ENCODE measurements at places on chromosomes 16 and 17. TPM values are rescaled to one million over a fixed set of nuclear protein-coding genes. Genes with fewer than 3 reads are reported as not detected.

- H3K36me3 ChIP-seq: peaks cover 30% of the 10 kb centered on the region
- H3K27me3 ChIP-seq: no peaks in the 10 kb centered on the region
- no peak overlapping the region for H3K27ac ChIP-seq
- no peak for DNase-seq
These were observed 113.8 kb upstream of the CHMP6 start for GRCh38 chr17:80877729-80878303.

GRCh38 chr17:29514792-29515191 lies 52.0 kb downstream of the ABHD15 start:
- H3K36me3 ChIP-seq: peaks cover 100% of the 10 kb centered on the region
- no peak for DNase-seq
- no peaks in the 10 kb centered on the region for H3K27me3 ChIP-seq
- H3K27ac ChIP-seq: no peak overlapping the region
- no peak overlapping the region for H3K4me3 ChIP-seq

ACAP1 gene
- 17.1 TPM for total RNA-seq

C17orf100 gene
- total RNA-seq: 0.59 TPM

DNA sequence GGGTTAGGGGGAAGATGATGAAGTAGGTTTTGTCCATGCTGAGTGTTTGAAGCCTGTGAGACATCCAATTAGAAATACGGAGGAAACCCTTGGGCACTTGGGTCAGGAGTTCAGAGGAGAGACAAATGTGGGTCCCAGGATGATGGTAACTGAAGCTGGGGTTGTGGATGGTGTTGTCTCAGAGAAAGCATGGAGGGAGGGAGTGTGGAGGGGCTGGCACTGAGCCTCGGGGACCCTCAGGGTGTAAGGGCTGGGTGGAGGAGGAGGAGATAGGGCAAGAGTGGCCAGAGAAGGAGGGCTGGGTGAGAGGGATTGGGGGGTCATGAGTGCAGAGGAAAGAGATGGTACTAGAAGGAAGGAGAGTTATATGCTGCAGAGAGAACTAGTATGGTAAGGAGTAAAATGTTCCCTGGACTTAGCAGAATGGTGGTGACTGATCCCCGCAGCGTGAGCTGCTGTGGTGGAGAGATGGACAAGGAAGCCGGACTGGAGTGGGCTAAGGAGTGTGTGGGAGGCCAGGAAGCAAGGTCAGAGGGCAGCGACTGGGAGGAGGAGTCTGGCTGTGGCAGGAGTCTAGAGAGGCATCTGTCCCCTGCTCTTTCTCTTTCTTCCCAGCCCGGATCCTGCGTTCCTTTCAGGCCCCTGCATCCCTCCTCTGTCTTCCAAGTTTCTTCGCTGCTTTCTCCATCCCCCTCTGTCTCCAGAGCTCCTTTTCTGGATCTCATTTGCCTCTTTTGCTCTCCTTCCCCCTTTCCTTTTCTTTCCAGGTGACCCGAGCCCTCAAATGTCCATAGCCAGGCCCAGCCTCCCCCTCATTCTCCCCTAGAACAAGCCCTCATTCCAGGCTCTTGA lies 3.9 kb upstream of the COL1A1 start:
- no peak overlapping the region for H3K4me3 ChIP-seq
- DNase-seq: no peak
- no peaks in the 10 kb centered on the region for H3K27me3 ChIP-seq
- no peaks in the 10 kb centered on the region for H3K36me3 ChIP-seq

- no peaks in the 10 kb centered on the region for H3K36me3 ChIP-seq
- DNase-seq: peak; percentile 51
- H3K27me3 ChIP-seq: no peaks in the 10 kb centered on the region
- peak overlapping the region; percentile 80 for H3K4me3 ChIP-seq
These were observed 500 bp downstream of the MAF start for GRCh38 chr16:79599837-79600637.

TNFRSF17 gene
- total RNA-seq: not detected

C16orf92 gene
- total RNA-seq: not detected

DNA sequence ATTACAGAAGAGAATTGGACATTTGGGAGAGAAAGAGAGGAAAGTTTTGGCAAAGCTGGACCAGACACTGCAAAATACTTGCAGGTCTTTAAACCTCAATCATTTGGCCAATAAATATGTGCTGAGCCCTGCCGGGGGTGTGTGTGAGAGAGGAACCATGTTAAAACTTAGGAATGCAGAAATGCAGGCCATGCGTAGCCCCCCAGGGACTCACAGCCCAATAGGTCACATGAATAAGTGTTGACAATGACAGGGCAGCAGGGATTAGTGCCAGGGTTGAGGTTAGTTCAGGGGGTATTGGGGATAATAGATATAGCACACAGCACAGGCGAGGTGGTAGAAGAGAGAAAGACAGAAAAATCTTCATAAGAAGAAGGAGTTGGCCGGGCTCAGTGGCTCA lies 113.3 kb upstream of the ADAMTS18 start:
- no peaks in the 10 kb centered on the region for H3K4me1 ChIP-seq
- H3K27me3 ChIP-seq: no peaks in the 10 kb centered on the region
- no peak overlapping the region for H3K4me3 ChIP-seq
- DNase-seq: no peak

DNA sequence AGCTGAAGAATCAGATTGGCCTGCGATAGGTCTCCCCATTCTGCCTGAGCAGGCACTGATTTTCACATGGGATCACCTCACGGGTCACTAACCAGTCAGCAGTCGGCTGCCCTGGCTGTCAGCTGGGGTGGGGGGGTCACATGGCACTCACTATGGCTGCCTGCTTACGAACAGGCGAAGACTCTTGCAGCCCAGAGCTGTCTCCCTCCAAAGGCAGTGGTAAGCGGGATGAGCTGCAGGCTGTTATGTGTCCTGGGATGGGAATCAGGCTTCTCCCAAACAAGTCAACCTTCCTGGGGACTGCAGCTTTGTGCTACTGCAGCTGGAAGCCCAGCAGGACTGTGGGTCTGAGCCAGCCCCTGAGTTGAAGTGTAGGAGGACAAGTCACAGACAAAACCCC lies 29.0 kb upstream of the ADORA2B start:
- H3K4me1 ChIP-seq: peaks cover 14% of the 10 kb centered on the region
- no peaks in the 10 kb centered on the region for H3K36me3 ChIP-seq
- H3K27me3 ChIP-seq: peaks cover 9% of the 10 kb centered on the region
- H3K4me3 ChIP-seq: no peak overlapping the region

DNA sequence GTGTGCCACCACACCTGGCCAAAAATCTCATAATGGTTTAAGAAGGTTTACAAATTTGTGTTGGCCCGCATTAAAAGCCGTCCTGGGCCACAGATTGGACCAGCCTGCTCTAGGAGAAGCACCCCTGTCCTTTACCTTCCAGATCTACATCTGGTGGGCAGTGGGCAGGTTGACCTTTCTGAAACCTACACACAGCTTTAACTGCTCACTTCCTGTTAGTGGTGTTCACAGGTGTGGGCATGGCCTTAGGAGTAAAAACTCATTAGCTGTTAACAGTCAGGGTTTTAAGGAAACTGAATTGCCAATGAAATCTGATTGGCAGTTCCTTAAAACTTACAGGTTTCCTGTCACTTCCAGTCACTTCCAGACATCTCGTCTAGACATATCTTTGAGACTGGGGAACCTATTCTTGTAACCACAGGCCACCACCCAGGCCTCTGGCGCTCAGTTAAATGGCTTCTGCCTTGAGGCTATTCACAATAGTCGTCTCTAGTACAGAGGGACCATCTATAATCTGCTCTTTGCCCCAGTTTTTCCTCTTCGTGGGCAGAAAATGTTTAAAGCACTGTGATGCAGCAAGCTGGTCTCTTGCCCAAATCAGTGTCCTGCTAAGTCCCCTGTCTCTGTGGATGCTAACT lies 29.3 kb downstream of the GNGT2 start:
- H3K27me3 ChIP-seq: no peaks in the 10 kb centered on the region
- H3K4me3 ChIP-seq: no peak overlapping the region
- no peaks in the 10 kb centered on the region for H3K4me1 ChIP-seq

GRCh38 chr16:1424028-1424427 lies 3.5 kb upstream of the UQCC4 start:
- no peak overlapping the region for H3K27ac ChIP-seq
- no peaks in the 10 kb centered on the region for H3K36me3 ChIP-seq
- H3K4me3 ChIP-seq: no peak overlapping the region
- peaks cover 17% of the 10 kb centered on the region for H3K4me1 ChIP-seq
- H3K27me3 ChIP-seq: no peaks in the 10 kb centered on the region
- no peak for DNase-seq

PRAC2 gene
- not detected for total RNA-seq

SLX4 gene
- 2.0 TPM for total RNA-seq

ATP1B2 gene
- total RNA-seq: 4.8 TPM

DNA sequence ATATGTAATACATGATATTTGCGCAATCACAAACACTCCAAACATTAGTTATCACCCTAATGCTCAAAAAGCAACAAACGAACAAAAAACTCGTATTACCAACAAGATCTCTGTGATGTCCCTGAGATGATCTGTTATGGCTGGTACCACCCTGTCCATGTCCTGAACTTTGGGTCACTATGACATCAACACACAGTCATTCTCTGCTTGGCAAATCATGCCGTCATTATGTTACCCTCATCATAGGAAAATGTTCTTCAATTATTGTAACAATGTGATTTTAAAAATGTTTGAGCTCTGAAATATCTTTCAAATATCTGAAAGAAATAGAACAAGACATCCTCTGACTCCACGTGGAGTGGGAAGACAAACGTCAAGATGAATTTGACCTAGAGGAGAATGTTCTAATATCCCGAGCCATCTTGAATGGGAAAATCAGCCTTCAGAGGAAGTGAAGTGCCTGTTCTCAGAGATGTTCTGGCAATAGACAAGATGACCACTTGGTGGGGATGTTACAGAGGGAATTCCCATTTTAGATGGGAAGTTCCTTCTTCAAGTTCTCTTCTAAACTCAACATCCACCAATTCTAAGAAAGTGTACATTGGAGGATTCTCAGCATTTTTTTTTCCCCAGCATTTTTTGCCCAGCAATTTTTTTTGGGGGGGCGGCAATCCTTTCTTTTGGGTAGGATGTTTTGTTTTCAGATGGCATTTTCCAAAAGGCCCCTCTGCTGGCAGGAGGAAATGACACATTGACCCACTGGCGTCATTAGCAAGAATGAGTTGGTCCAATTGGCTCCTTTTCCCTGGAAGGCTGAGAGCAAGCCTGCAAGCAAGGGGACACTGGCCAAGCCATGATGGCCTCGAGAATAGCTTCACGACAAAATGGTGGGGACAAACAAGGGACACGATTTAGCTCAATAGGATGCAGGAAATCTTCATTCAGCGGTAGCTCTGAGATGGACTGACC lies 3.7 kb upstream of the HSD17B2 start:
- DNase-seq: no peak
- no peaks in the 10 kb centered on the region for H3K36me3 ChIP-seq
- H3K27me3 ChIP-seq: no peaks in the 10 kb centered on the region
- no peaks in the 10 kb centered on the region for H3K4me1 ChIP-seq

GRCh38 chr16:59878479-59878878 lies 1144.4 kb upstream of the GOT2 start:
- no peak for DNase-seq
- no peaks in the 10 kb centered on the region for H3K36me3 ChIP-seq
- no peaks in the 10 kb centered on the region for H3K4me1 ChIP-seq
- H3K27ac ChIP-seq: no peak overlapping the region
- no peaks in the 10 kb centered on the region for H3K27me3 ChIP-seq

All from heart left ventricle (tissue), 16 donors.